ENCODE measurements at places on chromosomes 2 and 18.

GRCh38 chr2:157260533-157261198, 3.2 kb downstream of the GALNT5 start:
- DNase-seq, result peak; percentile 5

DNA sequence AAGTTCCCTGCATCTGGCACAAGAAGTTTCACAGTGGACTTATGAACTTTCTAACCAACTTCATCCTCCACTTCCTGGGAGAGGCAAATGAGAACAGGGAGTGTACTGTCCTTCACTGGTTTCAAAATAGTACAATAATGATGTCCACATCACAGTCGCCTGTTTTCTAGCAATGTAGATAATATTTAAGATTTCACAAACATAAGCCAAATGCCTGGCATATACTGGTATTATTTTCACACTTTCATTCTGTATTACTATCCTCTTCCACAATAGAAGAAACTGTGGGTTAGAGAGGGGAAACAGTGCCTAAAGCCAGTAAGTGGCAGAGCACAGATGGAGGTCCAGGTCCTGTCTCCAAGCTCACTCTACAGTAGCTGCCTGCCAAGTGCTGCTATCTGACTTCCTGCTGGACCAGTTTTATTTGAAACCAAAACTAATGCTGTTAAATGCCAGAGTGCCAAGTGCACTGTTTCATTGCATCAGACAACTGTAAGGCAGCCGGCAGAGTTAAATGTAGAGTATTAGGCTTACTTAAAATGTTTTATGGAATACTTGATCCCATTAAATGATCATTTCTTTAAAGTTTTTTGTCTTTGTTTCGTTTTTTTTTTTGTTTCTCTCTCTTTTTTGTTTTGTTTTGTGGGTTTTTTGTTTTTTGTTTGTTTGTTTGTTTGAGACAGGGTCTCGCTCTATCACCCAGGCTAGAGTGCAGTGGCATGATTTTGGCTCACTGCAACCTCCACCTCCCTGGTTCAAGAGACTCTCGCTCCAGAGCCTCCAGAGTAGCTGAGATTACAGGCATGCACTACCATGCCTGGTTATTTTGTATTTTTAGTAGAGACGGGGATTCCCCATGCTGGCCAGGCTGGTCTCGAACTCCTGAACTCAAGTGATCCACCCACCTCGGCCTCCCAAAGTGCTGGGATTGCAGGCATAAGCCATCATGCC, 15.1 kb downstream of the COBLL1 start:
- no peak for DNase-seq

DNA sequence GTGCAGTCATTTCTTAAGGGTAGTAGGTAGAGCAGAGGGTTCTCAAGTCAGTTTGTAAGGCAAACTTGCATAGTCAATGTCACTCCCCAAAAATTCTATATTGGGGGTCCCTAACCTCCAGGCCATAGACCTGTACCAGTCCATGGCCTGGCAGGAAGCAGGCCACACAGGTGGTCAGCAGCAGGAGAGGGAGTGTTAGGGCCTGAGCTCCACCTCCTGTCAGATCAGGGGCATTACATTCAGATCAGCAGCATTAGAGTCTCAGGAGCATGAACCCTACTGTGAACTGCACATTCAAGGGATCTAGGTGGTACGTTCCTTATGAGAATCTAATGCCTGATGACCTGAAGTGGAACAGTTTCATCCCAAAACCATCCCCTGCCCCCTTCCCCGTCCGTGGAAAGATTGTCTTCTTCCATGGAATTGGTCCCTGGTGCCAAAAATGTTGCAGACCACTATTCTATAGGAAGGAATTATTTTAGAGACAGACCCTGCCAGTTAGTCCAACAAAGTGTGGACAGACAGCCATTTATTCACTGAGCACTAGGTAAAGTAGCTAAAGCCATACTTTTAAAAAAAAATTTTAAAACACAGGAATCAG, 6.7 kb downstream of the COA5 start:
- DNase-seq, result peak; percentile 64

DNA sequence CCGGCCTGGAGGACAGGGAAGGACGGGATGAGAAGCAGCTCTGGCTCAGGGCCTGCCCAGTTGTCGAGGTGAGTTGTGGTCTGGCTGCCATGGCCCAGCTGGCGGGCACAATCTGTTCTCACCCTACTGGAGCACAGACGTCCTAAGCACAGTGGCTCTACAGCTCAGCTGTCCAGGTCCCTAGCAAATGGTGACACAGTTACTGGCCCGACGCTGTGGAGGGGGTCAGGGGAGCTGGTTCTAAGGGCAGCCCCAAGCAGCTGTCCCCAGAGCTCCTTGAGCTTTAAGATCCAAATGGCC, 32.9 kb downstream of the KCNK3 start:
- no peak for DNase-seq
